ENCODE measurements at places on chromosomes 3 and 15.
A peak's percentile ranks its signal among the peaks of the same experiment; 100 is the strongest.

DNA sequence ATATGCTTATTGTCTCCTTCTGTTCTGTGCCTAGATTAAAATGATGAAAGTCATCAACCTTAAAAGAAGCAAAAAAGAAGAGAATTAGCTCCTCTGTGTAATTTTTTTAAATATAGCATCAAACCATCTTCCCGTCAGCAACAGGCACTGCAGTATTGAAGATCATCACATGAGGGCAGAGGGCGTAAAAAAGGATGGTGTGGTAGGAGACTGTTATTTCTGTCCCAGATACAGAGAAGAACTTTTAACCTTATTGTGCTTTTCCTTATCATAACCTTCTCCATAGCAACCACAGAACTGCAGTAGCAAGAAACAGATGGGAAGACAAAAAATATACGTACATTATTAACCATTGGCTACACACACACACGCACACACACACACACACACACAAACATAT, 88.8 kb downstream of the IGSF11 start:
- DNase-seq, result no peak

GRCh38 chr15:68188647-68189046, 16.5 kb downstream of the CALML4 start:
- DNase-seq, result no peak

DNA sequence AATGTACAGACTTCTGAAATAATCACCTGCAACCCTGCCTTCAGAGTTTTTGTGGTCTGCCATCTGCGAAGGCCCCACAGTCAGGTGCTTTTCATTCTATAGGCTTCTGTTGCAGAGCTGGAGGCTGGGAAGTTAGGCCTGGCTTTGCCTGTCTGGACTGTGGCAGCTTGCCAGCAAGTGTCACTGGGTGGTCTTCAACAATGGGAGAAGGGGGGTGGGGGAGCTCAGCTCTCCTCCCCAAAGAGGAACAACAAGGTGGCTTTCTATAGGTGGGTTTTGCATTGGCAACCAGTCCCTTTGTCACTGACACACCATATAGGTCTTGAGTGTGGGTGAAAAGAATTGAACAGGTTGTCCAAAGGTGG, 7.3 kb downstream of the BOC start:
- DNase-seq, result no peak

DNA sequence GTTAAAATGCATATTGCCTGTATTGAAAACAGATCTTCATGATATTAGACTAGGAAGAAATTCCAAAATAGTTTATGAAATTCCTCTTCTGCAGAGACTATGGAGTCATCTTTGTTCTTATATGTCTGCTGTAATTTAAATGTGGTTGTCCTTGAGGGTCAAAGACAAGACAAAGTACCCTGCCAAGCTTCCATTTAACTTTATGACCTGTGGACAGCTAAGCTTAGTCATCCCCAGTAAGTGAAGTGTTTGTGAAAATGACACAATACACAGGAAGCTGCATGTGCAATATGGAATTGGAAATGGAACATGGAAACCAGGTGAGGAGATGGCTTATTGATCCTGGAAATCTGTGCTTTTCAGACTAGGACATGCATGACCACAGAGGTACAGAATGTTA, 68.5 kb upstream of the GBE1 start:
- DNase-seq, result no peak

DNA sequence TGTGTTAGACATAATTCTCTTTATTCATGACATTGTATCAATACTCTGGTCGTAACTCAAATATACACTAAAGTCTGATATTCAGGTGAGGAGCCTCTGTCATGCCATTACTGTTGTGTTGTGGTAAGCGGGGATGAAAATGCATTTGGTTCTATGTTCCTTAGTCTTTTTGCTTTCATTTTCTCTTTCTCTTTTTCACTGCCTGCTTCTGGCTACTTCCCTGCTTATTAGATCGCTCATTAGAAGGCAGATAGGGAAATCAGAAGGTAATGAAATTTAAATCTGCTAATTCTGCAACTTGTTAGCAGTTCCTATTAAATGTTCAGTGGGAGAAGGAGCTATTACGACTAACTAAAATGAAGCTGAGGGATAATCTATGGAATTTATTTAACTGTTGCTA, 345.0 kb downstream of the GRM7 start:
- DNase-seq, result peak; percentile 4

- no peak for DNase-seq
These were observed 365.3 kb upstream of the KCNMB2 start for GRCh38 chr3:178170698-178171535.

DNA sequence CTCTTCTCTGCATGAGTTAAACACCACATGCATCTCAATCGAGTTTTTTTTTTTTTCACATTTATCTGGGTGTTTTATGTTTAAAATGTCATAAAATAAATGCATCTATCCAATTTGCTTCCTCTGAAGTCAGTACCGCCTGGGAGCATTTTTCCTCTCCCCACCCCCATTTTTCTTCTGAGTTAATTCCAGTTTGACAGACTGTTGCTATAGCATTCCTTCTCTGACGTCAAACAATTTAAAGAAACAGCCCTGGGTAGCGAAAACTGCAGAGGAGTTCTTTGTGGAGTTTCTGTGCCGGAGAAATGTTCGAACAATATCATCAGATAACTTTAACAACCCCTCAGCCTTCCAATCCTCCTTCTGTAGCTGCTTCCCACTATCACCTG, 900 bp upstream of the GNB4 start:
- DNase-seq, result no peak

GRCh38 chr3:191353022-191353777, 22.9 kb upstream of the UTS2B start:
- DNase-seq, result no peak

DNA sequence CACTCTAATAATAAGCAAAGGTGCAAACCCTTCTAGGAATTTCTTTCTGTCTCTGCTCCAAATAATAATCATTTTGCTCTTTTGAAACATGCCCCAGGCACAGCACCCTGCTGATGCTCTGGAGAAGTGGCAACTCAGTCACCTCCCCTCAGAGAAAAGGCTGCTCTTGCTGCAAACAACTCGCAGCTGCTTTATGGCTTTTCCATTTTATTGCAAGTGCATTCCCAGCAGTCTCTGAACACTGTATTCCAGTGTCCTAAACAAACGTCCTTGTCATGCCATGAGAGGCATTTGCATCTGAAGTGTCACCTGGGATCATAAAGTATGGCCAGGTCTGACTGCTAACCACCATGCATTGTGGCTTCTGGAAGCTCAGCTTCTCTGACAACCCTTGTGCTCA, 358.1 kb upstream of the TRIM42 start:
- DNase-seq, result no peak

- DNase-seq, result no peak
These were observed 245.0 kb downstream of the SHOX2 start for GRCh38 chr3:157861076-157861765.

DNA sequence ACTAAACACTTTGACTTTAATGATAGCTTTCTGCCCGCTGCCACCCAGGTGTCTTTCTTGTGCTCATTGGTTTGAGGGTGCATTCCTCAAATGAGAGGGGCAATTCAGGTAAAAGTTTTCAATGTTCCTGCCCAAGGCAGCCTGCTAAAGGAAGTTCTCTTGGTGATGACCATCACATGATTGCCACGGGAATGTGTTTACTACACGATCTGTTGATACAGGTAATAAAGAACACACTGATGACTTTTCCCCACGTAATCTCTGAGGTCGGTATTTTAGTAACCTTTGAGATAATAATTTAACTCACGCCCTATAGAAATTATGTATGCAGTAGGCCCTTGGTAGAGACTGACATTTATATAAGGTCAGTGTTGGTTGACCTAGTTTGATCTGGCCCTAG, 39.3 kb downstream of the FNDC3B start:
- DNase-seq, result no peak

DNA sequence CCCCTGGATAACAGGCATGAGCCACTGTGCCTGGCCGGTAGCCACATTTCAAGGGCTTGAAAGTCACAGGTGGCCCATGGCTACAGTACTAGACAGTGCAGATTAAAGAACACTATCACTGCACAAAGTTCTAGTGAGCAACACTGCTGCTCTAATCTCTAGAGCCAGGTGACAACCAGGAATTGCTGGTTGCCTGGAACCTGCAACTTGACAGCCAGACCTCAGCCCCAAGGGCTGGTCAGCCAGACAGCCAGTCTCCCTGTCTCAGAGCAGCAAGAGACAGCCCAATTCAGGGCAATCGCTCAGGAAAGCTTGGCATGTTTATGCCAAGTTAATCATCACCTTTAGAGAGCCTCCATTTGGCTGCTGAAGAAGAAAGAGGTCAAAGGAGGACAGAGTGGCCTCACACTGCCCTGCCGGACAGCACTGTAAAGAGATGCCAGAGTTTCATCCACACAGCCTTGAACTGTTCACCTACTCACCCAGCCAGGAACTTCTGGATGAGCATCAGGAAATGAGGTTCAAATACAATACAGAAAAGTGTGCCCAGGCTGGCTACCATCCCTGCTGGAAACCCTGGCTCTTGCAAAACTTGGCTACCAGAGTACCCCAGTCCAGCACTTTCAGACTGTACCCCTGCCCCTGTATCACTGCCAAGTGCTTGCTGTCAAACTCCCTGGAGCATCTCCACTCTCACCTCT, 6.0 kb downstream of the CCDC12 start:
- DNase-seq, result no peak

- DNase-seq, result no peak
These were observed 27.9 kb downstream of the RFX7 start for GRCh38 chr15:56215769-56216168.

DNA sequence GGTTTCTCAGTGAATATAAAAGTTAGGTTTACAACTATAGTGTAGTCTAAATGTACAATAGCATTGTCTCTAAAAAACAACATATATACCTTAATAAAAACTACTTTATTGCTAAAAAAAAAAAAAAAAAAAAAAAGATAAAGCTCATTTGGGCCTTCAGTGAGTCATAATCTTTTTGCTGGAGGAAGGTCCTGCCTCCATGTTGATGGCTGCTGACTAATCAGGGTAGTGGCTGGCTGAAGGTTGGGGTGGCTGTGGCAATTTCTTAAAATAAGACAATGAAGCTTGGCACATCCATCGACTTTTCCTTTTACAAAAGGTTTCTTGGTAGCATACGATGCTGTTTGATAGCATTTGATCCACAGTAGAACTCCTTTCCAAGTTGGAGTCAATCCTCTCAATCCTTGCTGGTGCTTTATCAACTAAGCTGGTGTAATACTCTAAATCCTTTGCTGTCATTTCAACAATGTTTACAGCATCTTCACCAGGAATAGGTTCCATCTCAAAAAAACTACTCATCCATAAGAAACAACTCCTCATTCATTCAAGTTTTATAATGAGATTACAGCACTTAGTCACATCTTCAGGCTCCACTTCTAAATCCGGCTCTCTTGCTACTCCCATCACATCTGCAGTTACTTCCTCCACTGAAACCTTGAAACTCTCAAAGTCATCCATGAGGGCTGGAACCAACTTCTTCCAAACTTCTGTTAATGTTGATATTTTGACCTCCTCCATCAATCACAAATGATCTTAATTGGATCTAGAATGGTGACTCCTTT, 13.3 kb downstream of the ZNF280D start:
- no peak for DNase-seq

GRCh38 chr3:73326396-73326795, 264.9 kb downstream of the EBLN2 start:
- DNase-seq, result no peak

- DNase-seq, result no peak
These were observed at the start of gene ILDR1 for GRCh38 chr3:122021811-122022401. TSS of gene ILDR1 (minus strand) at chr3:122022247. CDS start at chr3:122022077, 170 bp downstream.

- no peak for DNase-seq
These were observed 41.9 kb downstream of the LIPC start for GRCh38 chr15:58473724-58474123.

DNA sequence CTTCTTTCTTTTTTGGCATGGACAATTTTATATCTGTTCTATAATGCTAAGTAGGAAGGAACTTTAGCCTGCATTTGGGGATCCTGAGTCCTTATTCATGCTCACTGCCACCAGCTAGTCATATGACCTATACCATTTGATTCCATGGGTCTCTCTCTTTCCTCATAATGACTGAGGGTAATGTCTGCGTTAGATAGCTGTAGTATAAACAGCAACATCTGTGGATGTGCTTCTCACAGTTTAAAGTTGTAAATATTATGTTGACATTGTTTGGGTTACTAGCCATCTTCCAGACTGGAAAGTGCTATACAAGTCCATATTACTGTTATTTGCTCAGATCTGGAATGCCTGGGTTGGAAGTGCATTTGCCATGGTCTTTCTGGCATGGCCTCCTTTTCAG, 274.9 kb upstream of the SEMA6D start:
- no peak for DNase-seq

GRCh38 chr3:196721097-196721496, 8.9 kb downstream of the PIGX start:
- no peak for DNase-seq

- DNase-seq, result no peak
These were observed 35.7 kb upstream of the LCTL start for GRCh38 chr15:66601521-66601920.

GRCh38 chr3:51646091-51646490, 25.0 kb upstream of the TEX264 start:
- DNase-seq, result no peak

- no peak for DNase-seq
These were observed 82.4 kb upstream of the PRR23C start for GRCh38 chr3:139127101-139127500.

DNA sequence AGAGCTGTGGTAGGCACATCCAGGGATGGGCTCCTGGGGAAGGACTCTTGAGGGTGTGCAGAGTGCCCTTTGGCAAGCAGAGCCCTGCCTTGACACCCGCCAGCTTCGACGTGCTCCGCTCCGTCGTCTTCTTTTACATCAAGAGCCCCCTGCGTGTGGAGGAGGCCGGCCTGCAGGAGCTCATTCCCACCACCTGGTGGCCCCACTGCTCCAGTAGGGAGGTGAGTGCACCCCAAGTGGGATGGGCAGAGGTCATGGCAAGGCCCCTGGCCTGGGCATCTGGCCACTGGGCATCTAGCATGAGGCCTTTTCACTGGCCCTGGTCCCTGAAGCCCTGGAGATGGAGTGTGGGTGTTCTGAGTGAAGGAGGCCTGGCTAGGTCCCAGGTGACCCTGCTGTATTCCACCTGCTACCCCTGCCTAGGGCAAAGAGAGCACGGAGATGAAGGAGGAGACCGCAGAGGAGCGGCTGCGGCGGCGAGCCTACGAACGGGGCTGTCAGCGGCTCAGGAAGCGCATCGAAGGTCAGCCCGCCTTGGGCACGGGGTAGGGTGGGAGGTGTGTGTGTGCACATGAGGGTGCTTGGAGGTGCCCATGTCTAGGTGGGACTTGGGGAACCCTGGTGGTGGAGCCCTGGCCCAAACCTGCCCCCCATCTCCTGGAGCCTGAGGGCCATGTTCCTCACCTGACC, 12.2 kb downstream of the RNF123 start:
- no peak for DNase-seq

GRCh38 chr3:153169793-153170383, 7.9 kb downstream of the RAP2B start:
- DNase-seq, result no peak

GRCh38 chr3:15557511-15557946, 36.0 kb upstream of the COLQ start:
- DNase-seq, result peak; percentile 79

GRCh38 chr3:150238995-150239619, 169.0 kb upstream of the TSC22D2 start:
- no peak for DNase-seq

GRCh38 chr15:57554063-57554811, 37.5 kb upstream of the MYZAP start:
- DNase-seq, result no peak

Measured in CD4-positive, alpha-beta memory T cell (primary cell).